AG20443 (cell line): ENCODE measurements at places on chromosomes 11 and 22.

GRCh38 chr22:22823131-22823810 is 64.3 kb upstream of the IGLL5 start:
- no peak for DNase-seq

DNA sequence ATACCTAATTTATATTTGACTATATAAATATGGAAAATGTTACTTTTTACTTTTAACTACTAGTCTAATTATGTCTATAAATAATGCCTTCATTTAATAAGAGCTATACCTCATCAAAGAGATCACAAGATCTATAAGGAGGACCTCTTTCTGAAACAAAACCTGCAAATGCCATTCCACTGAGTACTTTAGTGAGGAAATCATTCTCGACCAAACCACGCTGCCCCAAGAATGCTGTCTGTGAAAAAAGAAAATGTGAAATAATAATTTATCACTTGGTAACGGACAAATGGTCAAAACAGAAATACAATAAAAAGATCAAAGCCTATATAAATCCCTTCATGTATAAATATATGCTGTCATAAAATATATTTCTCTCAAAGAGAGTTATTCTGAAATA is 301.7 kb downstream of the SBF2 start:
- DNase-seq = no peak

DNA sequence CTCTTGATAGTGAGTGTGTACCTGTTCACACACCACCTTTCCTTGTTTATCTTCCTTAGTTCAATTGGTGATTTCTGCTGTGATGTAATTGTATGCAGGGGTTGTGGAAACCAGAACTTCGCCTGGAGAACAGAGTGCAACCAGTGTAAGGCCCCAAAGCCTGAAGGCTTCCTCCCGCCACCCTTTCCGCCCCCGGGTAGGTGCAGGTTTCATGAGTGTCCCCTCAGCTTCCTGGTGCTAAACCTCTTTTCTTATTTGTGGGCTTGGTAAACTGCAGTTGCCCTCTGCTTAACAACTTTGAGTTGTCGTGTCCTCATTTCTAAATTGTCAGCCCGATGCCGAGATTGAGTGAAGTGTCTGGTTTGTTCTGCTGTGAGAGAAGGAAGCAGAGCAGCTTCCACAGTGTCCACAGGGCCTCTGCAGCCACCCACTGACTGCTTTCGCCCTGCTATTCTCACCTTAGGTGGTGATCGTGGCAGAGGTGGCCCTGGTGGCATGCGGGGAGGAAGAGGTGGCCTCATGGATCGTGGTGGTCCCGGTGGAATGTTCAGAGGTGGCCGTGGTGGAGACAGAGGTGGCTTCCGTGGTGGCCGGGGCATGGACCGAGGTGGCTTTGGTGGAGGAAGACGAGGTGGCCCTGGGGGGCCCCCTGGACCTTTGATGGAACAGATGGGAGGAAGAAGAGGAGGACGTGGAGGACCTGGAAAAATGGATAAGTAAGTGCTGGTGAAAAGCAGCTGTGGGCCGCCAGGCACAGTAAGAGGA is 7.1 kb upstream of the GAS2L1 start:
- DNase-seq = no peak

- DNase-seq = no peak
Observed at GRCh38 chr11:124737638-124738305, 2.0 kb upstream of the NRGN start.

GRCh38 chr11:79949574-79949973 is 508.7 kb upstream of the TENM4 start:
- no peak for DNase-seq

- no peak for DNase-seq
Observed at GRCh38 chr11:130043575-130043974, 26.1 kb upstream of the APLP2 start.

GRCh38 chr11:44005063-44005701 is 42.6 kb upstream of the ACCSL start:
- DNase-seq = no peak

DNA sequence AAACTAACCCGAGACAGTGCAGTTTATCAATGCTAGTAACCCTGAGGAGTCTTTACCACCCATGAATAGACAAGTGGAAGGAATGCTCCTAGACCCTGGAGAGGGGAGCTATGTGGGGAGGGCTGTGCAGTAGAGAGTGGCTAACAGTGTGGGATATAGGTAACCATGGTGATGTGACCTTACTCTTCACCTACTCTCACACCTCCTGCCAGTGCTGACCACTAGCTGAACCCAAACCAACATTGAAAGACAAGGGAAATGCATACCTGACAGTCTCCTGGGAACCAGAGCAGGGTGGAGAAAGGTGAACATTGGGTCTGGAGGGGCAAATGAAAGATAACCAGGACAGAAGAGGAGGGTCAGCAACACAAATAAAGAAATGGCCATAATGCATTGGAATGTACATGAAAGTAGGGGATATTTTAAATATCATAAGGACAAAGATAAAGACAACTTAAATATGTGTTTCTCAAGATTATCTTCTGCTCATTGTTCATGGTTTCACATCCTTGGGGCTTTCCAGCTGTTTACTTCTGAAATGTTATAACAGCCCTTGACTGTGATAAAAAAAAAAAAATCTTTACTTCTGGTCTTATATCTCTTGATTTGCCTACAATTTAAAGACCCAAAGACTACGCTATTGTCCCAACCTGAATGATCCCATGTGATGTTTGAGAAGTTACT is 983.3 kb upstream of the TENM4 start:
- DNase-seq = no peak

GRCh38 chr11:9719566-9720289 is 55.9 kb downstream of the SWAP70 start:
- DNase-seq = no peak
